ENCODE measurements at places on chromosomes 12 and 14.

DNA sequence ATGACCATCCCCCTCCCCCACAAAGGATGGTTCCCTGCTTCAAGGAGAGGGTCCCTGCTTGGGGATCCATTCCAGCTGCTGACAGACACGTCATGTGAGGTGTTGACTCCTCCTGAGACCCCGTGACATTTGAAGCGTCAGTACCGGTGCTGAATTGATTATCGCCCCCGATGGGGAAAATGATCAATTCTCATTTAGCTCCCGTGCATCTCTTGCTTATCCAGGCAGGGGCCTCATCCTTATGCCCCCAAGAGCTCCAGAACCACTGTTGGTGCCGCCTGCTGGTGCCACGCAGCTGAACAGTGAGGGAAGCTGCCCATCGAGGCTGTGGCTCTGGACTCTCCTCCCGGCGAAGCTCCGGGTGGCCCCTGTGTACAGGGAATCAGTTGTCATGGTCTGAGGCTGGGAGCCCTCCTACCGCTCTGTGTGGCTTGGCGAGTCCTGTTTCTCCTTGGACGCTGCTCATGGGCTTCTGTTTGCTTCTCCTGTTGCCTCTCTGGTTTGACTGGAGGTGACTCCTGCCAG, 4.6 kb downstream of the KIF26A start:
- DNase-seq = no peak

DNA sequence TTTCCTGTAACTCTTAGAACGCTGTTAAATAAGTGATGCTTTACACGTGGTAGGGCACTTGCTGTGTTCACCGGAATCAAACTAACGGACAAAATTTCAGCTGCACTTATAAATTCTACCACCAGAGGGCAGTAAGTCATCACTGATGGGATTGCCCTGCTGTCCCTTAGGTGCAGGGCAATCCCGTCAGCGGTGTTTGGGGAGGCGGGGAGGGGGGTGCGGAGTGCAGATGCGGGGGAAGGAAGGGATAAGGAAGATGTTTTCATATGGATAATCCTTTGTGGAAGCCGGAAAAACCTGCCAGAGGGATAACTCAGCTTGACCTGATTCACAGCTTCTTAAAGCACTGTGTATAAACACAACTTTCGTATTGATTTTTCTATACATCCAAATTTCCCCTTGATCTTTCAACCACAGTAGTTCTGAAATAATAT, 21.7 kb upstream of the SLC10A1 start:
- DNase-seq = no peak

- DNase-seq = no peak
These were observed 20.2 kb downstream of the HEATR5A start for GRCh38 chr14:31400031-31400638.

GRCh38 chr12:65155784-65156183, 13.6 kb upstream of the LEMD3 start:
- no peak for DNase-seq

DNA sequence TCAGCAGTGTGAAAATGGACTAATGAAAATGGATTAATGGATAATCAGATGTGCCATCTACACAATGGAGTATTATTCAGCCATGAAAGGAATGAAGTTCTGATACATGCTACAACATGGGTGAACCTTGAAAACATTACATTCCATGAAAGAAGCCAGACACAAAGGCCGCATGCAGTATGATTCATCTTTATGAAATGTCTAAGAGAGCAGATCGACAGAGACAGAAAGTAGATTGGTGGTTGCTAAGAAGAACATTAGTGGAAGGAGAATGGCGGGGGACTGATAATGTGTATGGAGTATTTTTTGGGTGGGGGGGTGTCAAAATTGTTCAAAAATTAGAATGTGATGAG, 47.3 kb downstream of the PRKAB1 start:
- DNase-seq = no peak

- DNase-seq = no peak
These were observed 1122.4 kb upstream of the USP15 start for GRCh38 chr12:61137677-61138414.

- DNase-seq = no peak
These were observed 9.0 kb downstream of the KCTD10 start for GRCh38 chr12:109467978-109468676.

DNA sequence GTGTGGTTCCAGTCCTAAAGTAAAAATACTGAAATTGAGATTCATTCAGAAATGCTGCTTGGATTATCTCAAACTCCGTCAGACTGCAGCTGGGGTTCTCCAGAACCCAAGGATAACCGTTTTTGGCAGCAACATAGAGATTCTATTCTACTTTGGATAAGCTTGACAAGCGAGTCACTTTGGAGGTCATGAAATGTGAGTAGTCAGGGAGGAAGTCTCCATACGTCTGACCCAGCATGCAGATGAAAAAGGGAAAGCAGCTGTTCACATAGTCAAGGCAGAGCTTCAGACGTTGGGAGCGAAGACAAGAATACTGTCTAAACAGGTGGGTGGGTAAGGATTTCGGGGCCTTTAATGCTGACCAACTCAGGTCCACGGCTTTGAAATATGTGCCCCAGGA, 14.9 kb upstream of the HSP90B1 start:
- DNase-seq = no peak

GRCh38 chr14:24725311-24725710, 91.3 kb upstream of the GZMB start:
- DNase-seq = no peak

DNA sequence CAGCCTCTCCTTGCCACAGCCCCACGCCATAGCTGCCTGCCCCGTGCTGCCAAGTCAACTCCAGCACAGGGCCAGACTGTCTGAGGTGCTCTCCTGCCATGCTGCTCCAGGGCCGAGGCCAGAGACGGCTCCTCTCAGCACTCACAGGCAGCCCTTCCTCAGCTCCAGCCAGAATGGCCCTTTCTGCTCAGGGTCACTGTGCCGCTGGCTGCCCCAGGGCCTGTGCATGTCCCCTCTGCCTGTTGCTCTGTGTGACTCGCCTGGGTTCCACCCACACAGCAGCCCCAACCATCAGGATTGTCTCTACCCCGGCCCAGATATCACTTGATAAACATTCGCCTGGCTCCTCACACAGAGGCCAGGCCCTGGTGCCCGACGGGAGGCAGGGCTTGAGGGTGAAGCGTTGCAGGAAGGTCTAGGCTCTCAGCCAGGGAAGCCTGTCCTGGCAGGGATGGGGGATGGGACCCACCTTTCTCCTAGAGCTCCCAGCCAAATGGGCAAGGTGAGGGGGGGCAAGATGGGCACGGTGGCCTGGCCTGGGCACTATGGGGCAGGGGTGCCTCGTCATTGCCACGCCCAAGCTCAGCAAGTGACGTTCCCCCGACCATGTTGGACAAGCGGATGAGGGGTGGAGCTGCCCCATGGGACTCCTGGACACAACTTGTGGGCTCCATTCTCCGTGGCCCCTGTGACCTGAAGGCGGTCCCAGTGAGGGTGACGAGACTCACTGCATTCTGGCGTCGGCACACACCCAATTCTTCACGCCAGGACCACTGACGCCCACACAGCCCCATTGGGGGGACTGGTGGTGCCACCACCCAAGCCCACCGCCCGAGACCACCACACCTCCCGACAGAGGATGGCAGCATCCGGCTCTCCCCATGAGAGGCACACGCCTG, 27.4 kb upstream of the BTBD6 start:
- no peak for DNase-seq

GRCh38 chr12:43208627-43209026, 343.4 kb downstream of the ADAMTS20 start:
- DNase-seq = no peak

- DNase-seq = no peak
These were observed 62.3 kb upstream of the TMPO start for GRCh38 chr12:98453070-98453469.

GRCh38 chr12:6337958-6338433, 3.9 kb downstream of the TNFRSF1A start:
- DNase-seq = no peak

- DNase-seq = no peak
These were observed 74.3 kb downstream of the RFLNA start for GRCh38 chr12:124369055-124369826.

GRCh38 chr14:32682214-32682613, 256.5 kb upstream of the NPAS3 start:
- DNase-seq = no peak

- DNase-seq = no peak
These were observed 28.9 kb upstream of the PLEKHG3 start for GRCh38 chr14:64675312-64675711.

DNA sequence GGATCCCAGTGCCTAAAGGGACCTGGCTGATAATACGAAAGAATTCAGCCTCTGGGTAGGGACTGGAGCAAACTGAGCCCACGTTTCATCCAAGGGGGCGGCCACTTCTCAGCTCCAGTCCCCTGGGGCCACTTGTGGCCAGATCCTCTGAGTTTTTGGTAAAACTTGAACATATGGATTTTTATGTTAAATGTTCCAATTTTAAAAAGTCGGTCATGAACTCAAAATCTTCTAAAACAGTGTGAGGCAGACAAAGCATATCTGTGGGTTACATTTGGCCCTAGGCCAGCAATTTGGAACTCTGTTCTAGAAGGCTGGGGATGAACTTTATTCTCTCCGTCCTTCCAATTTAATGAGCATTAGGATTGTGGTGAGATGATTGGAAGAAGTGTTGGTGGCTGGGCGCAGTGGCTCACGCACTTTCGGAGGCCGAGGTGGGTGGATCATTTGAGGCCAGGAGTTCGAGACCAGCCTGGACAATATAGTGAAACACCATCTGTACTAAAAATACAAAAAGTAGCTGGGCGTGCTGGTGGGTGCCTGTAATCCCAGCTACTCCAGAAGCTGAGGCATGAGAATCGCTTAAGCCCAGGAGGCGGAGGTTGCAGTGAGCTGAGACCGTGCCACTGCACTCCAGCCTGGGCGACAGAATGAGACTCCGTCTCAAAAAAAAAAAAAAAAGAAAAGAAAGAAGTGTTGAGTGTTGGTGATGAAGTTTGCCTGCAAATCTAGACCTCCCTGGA, 3.0 kb upstream of the PPP1CC start:
- no peak for DNase-seq

GRCh38 chr14:23916004-23916403, 37.6 kb upstream of the DHRS4 start:
- no peak for DNase-seq

Measured in NCI-H1048 (cell line).